ENCODE measurements at places on chromosomes 12 and 14.

DNA sequence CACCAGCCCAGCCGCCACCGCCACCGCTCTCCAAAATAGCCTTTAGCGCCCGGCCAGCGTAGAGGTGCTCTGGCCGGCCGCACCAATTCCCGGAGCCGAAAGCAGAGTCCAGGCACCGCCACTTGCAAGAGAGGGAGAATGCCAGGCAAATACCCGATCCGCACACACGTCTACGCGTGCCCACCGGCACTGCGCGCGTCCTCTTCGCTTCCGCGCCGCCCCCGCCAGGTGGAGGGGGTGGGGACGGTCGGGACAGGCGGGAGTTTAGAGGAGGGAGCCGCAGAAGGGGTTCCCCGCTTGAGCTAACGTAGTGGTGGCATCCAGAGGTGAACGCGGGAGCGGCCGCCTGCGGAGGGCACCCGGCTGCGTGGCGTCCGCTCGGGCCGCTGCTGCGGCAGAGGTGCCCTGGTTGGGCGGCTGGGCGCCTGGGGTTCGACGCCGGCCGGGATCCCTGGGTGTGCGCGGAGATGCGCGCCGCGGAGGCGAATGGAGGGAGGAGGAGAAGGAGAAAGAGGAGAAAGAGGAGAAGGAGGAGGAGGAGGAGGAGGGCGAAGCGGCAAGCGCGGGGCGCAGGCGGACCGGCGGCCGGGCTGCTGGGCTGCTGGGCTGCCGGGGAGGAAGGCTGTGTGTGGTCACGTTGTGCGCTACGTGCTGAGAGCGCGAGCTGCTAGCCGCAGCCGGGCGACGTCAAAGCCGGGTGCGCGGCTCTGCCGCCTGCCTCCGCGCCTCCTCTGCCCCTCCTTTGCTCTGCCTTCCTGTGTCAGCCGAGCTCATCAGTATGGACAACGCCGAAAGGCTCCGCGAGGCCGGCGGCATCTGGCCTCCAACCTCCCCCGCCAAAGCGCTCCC, at the start of gene MDGA2:
Gene MDGA2 (minus strand): TSS at position 140 of the 849 bp plus-strand sequence.
- DNase-seq = no peak

DNA sequence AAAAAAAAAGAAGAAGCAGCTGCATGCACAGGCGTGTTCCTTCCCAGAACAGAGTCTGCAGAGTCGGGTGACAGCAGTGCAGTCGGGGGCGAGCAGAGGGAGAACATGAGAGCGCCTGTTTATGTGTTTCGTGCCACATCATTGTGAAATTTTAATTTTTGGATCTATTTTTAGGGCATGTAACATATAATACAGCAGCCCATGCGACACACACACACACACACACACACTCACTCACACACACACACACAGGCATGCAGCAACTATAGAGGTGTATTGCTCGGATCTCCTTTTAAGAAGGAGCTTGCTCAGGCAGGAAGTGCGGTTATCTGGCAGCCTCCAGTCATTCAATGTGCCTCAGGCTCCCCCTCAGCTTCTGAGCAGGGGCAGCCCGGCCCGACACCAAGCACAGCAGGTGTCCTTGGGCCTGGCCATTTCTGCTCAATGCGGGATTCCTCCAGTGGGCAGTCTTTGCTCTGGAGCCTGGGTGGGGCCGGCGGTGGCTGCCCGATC, 71.8 kb downstream of the ZNF664 start:
- no peak for DNase-seq

- no peak for DNase-seq
Observed at GRCh38 chr14:52402812-52403526, 88.9 kb downstream of the PTGER2 start.

DNA sequence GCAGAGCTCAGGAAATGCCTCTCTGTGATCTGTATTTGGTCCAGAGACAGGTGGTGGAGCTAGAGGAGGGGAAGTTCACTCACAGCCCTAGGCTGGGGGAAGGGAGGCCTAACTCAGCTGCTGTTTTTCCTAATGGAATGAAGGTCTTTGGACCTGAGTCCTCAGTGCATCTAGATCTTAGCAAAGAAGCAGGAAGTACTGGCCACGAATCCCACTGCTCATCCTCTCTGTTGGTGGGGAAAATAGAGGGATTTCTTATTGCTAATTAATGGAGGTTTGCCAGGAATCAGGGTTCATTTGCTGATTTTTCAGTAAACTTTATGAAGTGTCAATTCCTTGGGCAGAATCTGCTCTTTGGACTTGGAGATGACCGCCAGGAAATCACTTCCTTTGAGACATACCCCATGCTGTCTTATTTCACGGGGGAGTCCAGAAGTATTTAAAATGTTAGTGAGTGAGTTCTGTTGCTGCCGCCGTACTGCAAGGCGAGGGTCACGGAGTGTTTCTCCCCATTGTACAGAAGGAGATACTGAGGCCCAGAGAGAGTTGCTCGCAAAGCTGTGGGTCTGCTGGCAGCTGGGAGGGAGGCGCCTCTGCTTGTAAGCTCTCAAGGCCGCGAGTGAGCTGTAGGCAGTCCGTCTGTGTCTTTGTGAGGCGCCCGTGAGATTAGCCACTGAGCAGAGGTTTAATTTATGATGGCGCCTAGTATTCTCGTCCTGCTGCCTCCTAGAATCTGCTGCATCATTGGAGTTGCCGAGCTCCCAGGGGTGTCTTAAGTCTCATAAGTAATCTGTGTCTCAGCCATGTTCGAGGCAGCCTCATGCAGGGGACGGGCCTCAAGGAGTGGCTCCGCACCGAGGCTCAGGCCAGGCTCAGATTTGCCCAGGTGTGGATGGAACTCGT, 88.2 kb downstream of the TSPAN9 start:
- DNase-seq = no peak

- DNase-seq = no peak
Observed at GRCh38 chr12:65637774-65638173, 186.5 kb upstream of the HMGA2 start.
